ENCODE measurements at places on chromosomes 16 and 17.

DNA sequence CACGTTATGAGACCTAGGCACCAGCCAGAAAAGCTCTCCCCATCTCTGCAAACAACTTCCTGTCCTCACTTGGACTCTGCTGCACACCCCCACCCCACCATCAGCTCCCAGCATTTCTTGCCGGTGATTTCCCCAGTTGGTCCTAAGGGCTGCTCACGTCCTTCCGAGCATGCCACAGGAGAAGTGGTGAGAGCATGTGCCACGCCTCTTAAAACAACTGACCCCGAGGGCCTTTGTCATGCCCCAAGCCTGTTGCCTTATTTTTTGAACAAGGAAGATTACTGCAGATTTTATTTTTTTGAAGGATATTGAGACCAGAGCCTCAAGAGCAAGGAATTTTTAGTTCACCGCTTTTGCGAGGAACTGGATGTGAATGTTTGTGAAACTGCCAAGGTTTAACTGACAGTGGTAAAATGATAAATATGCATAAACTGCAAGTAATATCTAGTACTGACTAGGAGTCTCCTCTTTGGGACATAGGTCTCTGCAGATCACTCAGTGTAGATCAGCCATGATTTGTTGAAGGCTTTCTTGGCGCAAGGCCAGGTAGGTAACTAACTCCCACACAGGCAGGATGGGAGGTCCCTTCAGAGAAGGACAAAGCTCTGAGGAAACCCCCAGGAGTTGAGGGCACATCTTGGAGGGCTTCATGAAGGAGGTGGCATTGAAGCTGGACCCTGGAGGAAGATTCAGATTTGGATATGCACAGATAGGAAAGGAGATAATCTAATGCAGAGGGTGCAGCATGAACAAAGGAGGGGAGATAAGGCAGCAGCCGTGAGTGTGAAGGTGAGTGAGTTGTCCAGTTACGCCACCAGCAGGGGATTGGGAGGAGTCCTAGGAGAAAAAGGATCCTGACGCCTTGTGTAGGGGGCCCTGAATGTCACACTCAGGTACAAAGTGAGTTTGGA is 44.7 kb downstream of the TMEM132E start:
- no peak for DNase-seq

DNA sequence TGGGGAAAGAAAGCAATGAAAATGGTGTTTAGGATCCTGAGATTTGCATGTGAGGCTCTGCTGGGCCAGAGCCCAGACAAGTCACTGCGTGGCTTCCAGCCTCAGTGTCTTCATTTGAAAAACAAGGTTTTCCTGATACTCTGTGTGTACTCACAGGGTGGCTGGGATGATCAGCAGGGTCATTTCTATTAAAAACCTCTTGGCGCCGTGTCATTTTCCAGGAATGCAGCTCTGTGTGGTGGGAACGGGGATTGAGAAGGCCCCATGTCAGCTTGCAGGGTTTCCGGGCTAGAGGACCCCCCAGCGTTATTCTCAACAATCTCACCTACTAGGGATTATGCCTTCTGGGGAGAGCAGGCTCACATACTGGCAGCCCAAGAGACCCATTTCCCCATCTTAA is 73.5 kb downstream of the FOXL1 start:
- no peak for DNase-seq

DNA sequence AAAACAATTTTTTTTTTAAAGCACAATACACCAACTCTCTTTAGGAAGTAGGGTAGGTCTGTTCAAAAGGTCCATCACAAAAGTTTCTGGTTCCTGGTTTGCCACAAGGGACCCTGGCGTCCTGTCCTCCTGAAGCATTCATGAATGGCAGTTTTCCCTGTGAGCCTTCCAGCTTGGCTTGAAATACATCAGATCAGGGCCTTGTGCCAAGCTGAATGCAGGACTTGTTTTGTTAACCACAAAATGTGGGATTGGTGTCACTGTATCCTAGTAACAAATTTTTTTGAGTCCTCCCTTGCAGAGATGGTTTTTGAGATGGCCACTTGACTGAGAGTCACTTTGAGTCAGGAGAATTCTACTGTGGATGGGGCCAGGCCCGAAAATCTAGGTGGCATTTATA is 3.9 kb downstream of the GNAO1 start:
- DNase-seq, result no peak

- DNase-seq, result peak; percentile 52
Measured at GRCh38 chr17:76726776-76727718, at the start of gene METTL23. METTL23 (plus strand) TSS chr17:76726839; CDS start chr17:76729711, 2,872 bp downstream.

- DNase-seq, result no peak
Measured at GRCh38 chr17:8377422-8377821, 918 bp upstream of the KRABD2 start.

- no peak for DNase-seq
Measured at GRCh38 chr17:81445642-81446503, 50.6 kb downstream of the BAHCC1 start.

- peak; percentile 60 for DNase-seq
Measured at GRCh38 chr17:48593840-48594537, 410 bp upstream of the HOXB5 start.

DNA sequence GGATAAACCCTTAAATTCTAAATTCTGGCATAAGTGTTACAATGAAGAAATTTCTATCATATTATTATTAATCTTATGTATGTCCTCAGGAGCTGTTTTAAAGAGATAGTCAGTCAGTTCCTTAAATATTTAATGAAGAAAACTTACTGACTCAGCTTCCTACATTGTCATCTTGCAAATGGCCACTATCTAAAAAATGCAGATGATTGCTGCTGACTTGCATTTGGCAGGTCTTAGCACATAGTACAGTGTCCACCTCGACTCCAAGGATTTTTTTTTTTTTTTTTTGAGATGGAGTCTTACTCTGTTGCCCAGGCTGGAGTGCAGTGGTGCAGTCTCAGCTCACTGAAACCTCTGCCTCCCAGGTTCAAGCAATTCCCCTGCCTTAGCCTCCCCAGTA is 55.1 kb upstream of the CORO6 start:
- no peak for DNase-seq

DNA sequence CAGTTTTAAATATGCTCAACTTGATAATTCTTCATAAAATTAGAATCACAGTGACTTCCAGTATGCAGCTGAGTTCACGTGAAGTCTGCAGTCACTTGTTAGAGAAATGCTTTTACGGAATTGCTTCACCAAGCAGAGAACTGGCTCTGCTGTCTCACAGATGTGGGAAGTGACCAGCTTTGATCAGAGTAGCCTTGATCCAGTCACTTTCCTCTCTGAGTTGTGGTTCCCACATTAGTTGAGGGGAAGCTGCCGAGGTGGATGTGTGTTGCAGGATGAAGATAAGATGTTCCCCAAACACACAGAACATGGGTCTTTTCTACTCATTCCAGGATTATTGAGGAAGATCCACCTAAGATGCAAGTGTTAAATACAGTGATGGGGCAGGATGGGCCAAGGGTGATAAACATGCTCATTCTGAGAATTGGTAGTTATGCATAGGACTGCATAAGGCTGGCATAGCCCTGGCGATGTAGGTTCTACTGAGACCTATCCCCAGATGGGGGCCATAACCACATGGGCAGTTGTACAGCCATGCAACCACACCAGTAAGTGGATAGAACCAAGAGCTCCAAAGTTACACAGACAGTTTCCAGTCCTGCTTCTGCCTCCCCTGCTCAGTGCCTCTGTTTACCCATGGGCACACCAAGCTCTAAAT is 168.9 kb upstream of the MAF start:
- no peak for DNase-seq

- DNase-seq, result no peak
Measured at GRCh38 chr16:11168386-11169051, 87.5 kb downstream of the SOCS1 start.
